A549 treated with CpdA at 1 μM for 4 hours (cell line): ENCODE measurements at places on chromosomes 12 and 14. TPM values are rescaled to one million over a fixed set of nuclear protein-coding genes. Genes with fewer than 3 reads are reported as not detected.

Gene C1S
- 36.8 to 62.7 TPM (median 41.0 TPM) in 5 replicates for total RNA-seq

Gene KRT74
- not detected in 5 replicates for total RNA-seq

Gene TAS2R8
- not detected in 5 replicates for total RNA-seq

Gene CCDC175
- total RNA-seq, result not detected in 5 replicates

Gene LALBA
- total RNA-seq, result not detected in 5 replicates

Gene SLC25A47
- not detected in 5 replicates for total RNA-seq
